NCI-H146 (cell line): ENCODE measurements at places on chromosomes 5 and 9.

- no peak for DNase-seq
Measured at GRCh38 chr9:134557331-134557730, 84.3 kb upstream of the COL5A1 start.

DNA sequence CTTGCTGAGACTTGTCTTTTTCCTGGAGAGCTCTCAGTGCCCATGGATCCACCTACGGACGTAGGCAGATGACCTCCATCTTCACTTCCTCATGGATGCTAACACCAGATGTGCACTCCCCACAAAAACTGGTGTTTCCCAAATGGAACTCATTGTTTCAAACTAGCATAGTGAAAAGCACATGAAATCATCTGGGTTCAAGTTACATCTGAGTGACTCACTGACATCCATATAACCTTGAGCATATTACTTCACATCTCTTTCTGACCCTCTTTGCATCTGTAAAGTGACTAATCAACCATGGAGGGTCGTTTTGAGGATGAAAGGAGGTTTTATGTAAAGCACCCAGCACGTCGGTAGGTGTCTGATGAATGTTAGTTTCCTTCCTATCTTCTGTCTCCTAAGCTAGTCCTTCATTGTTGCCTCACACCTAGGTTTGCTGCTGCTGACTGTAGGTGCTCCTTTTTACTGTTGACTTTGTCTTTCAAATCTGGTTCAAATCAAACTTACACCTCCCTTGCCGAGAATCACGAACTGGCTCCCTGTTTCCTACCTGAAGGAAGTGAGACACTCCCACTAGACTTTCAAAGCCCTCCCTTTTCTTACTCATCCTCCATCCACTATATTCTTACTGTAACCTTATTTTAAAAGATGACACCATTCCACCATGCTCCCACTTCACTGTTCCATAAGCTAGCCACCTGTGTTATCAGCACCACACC, 10.3 kb downstream of the OCLN start:
- no peak for DNase-seq

DNA sequence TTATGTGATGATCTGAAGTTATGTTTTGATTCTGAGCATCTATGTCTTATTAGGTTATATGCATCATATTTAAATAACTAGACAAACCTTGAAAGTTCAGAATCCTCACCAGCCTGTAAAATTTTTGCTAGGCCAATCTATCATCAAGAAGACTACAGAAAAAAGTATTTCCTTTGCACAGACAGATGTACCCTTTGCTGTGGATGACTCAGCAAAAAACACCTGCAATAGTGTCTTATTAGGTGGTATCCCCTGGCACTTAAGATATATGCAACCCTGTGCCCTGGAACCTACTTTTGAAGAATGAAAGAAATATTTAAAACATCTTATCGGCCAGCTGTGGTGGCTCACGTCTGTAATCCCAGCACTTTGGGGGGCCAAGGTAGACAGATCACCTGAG, 130.6 kb downstream of the SLF1 start:
- DNase-seq = no peak

DNA sequence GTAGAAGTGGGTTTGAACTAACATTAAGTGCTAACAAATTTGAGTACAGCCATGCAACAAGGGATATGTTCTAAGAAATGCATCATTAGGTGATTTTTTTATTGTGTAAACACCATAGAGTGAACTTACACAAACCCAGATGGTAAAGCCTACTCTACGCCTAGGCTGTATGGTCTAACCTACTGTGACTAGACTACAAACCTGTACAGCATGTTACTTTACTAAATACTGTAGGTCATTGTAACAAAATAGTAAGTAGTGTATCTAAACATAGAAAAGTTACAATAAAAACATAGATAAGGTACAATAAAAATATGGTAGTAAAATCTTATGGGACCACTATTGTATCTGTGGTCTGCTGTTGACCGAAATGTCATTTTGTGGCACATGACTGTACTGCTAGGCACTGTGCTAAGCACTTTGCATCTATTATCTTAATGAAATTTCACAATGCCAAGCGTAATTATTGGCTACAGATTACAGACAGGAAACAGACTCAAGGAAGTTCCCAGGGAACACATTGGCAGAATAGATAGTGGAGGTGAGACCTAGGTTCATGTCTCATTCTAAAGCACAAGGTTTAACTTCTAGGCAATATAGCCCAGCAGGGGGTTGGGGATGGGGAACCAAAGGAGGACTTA, 62.7 kb downstream of the ATP10B start:
- DNase-seq = no peak

DNA sequence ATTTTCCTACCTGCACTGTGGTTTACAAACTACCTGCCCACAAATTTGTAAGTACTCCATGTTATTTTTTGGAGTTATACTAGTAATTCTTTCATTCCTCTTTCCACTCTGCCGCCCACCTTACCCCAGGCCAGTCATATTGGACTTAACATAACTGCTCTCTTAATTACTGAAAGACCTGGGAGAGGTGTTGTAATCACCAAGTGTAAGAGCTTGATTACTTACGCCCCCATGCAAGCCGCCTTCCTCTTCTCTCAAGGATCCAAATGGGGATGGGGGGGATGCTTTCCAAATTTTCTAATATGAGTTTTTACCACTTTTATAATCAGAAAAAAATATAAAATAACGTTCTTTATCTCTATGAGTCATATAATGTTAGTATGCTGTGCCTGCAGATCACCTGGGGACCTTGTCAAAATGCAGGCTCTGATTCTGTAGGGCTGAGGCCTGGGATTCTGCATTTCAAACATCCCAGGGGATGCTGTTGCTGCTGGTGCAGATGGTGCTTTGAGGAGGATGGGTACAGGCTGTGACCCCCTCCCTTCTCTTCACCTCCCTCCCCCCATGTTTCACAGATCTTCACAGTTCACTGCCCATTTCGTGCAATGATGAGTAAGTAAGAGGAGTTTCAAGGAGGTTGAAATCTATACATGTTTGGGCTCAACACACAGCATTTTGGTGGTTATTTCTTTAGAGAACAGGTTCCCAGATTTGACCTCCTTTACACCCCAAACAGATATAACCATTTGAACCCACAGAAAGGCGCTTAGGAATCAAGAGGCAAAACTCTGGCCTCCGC, 87.3 kb downstream of the SEC61B start:
- no peak for DNase-seq

- DNase-seq = no peak
Measured at GRCh38 chr5:163033656-163034055, 403.7 kb upstream of the CCNG1 start.

- no peak for DNase-seq
Measured at GRCh38 chr5:116861666-116862065, 287.0 kb upstream of the SEMA6A start.

GRCh38 chr5:162769019-162769418, 668.4 kb upstream of the CCNG1 start:
- no peak for DNase-seq

DNA sequence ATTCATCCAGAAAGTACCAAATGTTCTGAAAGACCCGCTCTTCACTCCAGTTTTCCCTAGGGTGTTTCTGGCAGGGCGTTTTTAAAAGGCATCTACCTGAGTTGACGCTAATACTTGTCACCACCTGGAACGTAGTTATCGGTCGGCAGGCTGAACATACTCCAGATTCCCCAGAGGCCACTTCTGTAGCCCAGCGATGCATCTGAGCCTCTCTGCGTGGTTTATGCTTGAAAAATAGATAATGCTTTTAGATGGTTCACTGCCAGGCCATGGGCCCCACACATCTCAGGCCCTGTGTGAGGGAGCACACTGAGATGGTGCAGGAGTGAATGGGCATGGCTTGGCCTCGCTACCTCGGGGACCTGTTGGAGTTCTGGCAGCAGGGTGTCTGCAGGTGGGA, 33.0 kb upstream of the NCS1 start:
- no peak for DNase-seq

DNA sequence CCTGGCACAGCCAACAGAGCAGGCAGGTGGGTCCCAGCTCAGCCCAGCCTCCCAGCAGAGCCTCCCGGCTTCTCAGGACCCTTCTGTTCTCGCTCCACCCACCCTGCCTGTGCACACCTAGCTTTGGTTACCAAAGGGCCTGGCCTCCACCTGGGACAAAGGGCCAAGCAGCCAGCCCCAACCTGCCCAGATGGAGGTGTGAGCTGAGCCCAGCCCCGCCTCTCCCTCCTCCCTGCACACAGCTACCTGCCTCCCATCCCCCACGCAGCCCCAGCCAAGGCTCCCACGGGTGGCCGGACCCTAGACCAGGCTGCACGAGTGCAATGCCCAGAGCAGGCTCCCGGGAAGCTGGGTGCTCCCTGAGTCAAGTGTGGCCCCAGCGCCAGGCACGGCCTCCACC, 5.6 kb downstream of the TPRN start:
- no peak for DNase-seq

DNA sequence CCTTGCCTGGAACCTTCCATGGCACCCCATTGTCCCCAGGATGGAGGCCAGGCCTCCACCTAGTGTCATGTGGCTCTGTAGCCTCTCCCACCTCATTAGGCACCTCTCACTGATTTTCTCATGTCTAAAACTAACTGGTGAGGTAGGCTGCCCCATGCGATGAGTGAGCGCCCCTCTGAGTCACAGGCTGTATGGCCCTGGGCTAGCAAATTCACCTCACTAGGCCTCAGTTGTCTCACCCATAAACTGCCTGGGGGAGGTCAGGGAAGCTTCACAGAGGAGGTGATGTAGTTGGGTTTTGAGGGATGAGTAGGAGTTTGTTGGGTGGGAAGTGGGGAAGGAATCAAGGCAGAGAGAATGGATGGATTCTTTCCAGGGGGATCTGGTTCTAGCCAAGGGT, 8.8 kb downstream of the RXRA start:
- DNase-seq = no peak

DNA sequence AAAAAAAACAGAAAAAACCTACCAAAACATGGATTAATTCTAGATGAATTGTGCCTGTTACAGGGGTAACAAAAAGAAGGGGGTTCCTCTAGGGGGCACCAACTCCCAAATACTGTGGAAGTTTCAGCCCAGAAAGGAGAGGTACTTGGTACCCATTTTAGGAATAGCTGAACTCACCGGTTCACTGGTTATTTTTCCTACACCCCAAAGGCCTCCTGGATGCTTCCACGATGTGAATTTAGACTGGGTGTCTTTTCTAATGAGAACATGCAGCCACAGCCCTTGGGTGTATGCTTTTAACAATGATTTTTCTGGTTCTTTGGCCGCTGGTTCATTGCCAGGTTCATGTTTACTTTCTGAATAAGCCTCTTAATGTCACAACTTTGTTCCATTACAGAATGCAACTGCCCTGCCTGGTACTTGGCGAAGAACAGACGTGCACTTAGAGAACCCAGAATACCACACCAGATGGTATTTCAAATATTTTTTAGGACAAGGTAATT, 46.7 kb downstream of the GARNL3 start:
- DNase-seq = no peak

- no peak for DNase-seq
Measured at GRCh38 chr5:40603378-40603777, 76.3 kb upstream of the PTGER4 start.

GRCh38 chr5:1494780-1495524, 28.8 kb downstream of the LPCAT1 start:
- no peak for DNase-seq

DNA sequence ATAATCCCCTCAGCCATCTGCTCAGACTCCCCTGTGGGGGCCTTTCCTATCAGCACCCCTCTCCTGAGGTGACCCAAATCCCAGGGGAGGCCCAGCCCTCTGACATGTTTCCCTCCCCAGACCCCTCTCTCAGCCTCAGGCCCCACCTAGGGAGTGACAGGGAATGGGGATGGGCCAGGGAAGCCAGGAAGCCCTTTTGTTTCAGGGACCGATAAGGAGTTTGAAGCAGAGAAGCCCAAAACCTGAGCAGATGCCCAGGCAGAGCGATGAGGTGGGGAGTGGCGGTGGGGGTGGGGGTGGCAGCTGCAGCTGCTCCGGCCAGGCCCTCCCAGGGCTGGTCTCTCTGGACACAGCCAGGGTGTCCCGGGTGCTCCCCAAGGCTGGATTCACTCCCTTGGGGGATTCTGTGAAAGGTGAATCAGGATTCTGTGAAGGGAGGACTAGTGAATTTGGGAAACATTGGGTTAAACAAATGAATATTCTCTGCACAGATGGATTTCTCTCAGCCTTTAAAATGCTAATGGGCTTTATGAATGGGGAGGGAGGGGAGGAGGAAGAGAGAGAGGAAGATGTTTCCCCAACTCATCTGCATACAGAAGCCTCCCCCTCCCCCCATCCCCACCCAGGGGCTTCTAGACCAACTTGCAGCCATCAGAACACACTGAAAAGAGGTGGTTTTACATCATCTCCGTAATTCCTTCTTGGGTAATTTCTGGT, 17.4 kb downstream of the AKNA start:
- DNase-seq = no peak

DNA sequence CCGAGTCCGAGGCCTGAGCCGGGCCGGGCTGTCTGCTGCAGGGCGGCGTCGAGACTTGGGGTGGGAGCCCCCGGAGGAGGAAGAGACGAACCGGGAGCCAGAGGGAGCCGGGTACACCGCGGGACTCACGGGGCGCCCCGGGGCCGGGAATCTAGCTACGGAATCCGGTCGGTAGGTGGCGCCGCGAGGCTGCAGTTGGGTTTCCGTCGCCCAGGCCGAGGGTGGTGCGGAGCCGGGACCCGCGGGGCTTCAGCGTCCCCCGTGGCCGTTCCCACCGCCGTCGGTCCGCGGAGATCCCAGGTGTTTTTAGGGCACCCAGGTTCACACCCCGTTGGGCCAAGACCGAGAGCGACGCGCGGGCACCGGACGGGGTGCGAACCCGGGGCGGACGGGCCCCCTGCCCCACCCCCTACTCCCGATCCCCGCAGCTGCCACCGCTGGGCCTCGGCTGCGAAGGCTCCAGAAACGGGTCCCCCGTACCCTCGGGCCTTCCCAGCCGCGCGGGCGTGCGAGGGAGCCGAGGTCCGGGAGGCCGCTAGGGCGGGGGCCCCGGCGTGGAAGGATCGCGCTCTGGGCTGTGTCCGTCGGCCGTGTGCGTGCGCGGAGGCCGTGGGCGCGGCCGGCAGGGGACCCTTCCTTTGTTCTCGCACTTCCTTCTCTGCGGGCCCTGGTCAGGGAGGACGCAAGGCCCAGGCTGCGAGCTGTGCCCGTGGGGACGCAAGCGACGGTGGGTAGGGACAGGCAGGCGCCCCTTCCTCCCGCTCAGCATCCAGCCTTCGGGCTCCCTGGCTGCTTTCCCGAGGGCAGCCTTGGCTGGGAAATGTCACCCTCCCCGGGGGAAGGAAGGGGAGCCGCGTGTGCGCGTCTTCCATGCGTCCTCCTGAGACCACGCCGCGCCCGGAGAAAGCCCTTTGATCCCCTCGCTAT, 146.6 kb downstream of the GAPVD1 start:
- peak; percentile 62 for DNase-seq

DNA sequence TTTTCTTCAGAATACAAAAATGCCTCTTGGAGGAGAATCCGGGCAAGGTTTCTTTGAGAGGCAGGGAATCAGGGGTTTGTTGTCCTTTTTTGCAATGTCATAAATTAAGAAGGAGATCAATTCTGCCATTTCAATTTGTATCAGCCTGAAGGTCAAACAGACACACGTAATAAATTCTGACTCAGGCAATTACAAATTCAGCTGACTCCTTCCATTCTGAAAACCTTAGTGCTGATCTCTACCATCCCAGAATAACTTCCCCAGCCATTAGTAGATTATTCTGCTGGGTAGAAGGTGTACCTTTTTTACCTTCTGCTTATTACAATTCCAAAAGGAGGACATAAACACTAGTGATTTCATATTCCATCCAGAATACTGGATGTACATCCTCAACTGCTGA, 516.6 kb downstream of the AGTPBP1 start:
- no peak for DNase-seq
